Fibroblast of lung (primary cell): ENCODE measurements at places on chromosomes 5 and 9. TPM values are rescaled to one million over a fixed set of nuclear protein-coding genes. Genes with fewer than 3 reads are reported as not detected.
A peak's percentile ranks its signal among the peaks of the same experiment; 100 is the strongest.

Gene OTP
- not detected in 2 replicates for total RNA-seq

Gene EHMT1
- 34.4 and 48.6 TPM in 2 replicates for total RNA-seq

- DNase-seq: no peak
Observed at GRCh38 chr5:86625148-86625547, 7.4 kb downstream of the COX7C start.

GRCh38 chr9:137077010-137077747 lies at the start of gene UAP1L1:
TSS of gene UAP1L1 (plus strand) at chr9:137077517. CDS start at chr9:137077533, 16 bp downstream.
- peak; percentile 57 for DNase-seq

DNA sequence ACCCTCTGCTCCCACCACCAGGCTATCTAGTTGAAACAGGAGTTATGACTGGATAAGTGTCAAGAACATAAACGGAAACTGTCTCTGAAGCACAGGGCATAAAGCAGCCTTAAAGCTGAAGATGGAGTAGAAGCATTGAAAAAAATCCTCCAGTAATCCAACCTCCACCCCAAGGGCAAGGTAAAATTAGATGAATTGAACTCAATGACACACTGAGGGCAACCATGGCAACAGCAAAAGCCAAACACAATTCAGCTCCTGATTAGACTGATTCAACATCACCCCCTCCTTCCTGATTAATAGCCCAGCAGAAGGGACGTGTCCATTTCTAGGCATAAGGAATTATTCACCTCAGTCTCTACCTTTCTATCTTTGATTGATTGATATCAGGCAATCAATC lies 183.2 kb upstream of the MAP3K1 start:
- no peak for DNase-seq

DNA sequence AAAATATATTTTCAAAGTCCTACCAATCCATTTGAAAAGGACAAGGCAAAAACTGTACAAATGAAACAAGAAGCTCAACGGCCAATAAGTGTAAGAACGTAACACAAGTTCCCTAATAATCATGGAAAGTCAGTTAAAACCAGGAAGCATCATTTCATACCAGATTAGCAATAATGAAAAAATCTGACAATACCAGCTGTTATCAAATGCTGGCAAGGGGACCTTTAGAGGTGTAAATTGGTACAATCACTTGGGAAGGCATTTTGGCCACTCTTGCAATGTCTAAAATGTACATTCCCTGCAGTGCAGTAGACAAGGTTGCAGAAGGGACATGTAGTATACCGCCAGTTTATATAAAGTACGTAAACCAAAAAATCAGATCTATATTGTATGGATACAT lies 10.1 kb upstream of the SEMA5A start:
- DNase-seq: no peak

GRCh38 chr9:130902204-130903185 lies 5.9 kb upstream of the QRFP start:
- DNase-seq: no peak

- DNase-seq: peak; percentile 85
Observed at GRCh38 chr5:95178046-95178651, 106.7 kb downstream of the MCTP1 start.

Gene SPATA31A3
- not detected in 2 replicates for total RNA-seq

- DNase-seq: no peak
Observed at GRCh38 chr9:130634191-130634768, 30.1 kb upstream of the PRDM12 start.

DNA sequence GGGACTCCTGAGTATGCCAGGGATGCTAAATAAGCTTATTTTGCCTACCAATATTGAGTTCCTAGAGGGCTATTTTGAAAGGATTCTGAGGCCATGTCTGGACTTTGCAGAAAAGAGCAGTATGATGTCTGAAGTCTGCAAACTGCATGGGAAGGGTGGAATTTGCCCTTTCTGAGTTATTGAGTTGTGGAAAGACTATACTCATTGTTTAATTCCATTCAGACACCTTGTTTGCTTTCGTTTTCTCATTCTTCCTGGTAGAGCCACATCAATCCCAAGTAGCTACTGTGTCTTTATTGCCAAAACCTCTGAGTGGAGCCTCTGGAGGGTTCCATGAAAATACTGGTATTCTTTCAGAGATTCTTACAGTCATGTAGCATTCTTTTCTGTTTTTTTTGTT lies 50.9 kb upstream of the PPP1R2B start:
- no peak for DNase-seq

DNA sequence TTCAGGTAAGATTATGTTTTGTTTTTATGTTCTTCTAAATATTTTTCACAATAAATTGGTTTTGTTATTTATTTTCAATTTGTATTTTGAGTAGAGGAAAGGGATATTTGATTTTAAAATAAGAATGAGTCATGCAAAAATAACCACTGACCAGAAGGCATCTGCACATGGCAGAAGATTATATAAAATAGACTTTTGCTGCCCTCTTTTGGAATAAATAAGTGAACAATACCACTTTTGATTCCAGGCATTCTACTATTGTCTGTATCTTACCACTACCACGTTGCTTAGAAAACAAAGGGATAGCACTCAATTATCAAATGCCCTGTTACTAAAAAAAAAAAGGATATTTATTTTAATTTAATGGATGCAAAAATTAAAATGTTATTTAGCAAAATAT lies 227.3 kb upstream of the ITGA1 start:
- no peak for DNase-seq

Gene ESM1
- 1.5 and 1.8 TPM in 2 replicates for total RNA-seq

DNA sequence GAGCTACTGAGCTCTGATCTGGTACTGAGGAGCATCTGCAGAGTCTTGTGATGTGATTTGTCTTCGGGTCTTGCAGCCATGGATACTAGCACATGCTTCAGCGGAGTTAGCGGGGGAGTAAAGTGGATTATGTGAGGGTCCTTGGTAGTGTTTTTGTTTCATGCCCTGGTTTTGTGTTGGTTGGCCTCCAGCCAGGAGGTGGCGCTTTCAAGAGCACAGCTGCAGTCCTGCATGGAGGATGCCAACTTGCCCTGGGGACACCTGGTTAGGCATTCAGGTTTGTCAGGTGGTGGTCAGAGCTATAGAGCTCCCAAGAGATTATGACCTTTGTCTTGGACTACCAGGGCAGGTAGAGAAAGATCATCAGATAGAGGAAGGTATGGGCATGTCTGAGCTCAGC lies 185.8 kb upstream of the CDH6 start:
- no peak for DNase-seq

Gene OLFM1
- total RNA-seq: 2.0 and 2.3 TPM in 2 replicates

DNA sequence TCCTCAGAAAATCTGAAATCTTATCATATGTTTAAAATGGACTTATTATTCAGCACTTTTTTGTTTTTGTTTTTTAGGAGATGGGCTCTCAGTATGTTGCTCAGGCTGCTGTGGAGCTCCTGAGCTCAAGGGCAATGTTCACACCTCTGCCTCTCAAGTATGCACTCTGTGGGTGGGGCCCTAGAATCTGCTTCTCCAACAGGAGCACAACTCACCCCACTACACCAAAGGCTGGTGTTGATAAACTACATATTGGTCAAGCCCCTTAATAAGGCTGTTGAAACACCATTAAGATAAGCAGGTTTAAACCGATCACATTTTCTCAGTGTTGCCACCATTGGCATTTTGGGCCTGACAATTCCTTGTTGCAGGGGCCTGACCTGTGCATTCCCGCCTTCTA lies 131.6 kb downstream of the FANCC start:
- no peak for DNase-seq

Gene TRIO
- total RNA-seq: 139 and 281 TPM in 2 replicates

DNA sequence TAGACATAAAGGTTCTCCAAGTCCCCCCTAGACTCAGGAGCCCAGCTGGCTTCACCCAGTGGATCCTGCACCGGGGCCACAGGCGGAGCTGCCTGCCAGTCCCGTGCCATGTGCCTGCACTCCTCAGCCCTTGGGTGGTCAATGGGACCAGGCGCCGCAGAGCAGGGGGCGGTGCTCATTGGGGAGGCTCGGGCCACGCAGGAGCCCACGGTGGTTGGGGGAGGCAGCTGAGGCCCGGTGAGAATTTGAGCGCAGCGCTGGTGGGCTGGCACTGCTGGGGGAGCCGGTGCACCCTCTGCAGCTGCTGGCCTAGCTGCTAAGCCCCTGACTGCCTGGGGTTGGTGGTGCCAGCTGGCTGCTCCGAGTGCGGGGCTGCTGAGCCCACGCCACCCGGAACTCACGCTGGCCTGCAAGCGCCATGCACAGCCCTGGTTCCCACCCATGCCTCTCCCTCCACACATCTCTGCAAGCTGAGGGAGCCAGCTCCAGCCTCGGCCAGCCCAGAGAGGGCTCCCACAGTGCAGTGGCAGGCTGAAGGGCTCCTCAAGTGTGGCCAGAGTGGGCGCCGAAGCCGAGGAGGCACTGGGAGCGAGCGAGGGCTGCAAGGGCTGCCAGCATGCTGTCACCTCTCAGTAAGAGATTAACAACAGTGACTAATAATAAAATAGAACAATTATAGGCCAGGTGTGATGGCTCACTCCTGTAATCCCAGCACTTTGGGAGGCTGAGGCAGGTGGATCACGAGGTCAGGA lies 65.9 kb downstream of the SPATA31D1 start:
- no peak for DNase-seq

Gene FRRS1L
- total RNA-seq: 0.17 and 0.26 TPM in 2 replicates

Gene GLRA1
- not detected in 2 replicates for total RNA-seq

DNA sequence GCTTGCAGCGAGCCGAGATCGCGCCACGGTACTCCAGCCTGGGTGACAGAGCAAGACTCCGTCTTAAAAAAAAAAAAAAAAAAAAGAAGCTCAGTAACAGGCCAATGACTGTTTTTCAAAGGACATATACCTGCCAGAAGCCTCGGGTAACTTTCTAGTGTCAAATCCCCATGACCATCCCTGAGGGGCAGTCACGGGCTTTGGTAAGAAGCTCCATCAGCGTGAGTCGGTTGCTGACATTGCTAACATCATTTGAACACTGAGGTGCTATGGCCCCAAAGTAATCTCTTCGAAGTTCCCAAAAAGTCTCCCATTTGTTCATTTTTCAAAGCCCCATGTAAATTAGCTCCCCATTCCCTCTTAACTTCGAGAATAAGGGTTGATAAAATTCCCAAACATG lies 11.6 kb downstream of the NAIP start:
- no peak for DNase-seq

GRCh38 chr5:142289708-142290576 lies 34.9 kb downstream of the SPRY4 start:
- no peak for DNase-seq

- peak; percentile 72 for DNase-seq
Observed at GRCh38 chr9:131178382-131178781, 53.0 kb downstream of the NUP214 start.

DNA sequence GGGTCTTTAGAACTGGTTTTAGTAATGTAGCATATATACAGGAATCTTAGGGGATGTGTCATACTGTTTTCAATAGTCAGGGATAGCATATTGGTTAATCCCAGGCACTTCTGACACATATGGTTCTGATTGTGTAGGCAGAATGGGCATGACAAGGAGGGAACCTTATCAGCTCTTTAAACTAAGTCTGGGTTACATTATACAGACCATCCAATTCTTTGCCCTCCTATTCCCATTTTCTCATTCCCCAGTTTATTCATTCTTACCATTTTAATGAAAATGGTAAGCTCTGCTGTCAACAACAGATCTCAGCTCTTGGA lies 85.1 kb downstream of the NDUFAF2 start:
- peak; percentile 48 for DNase-seq

DNA sequence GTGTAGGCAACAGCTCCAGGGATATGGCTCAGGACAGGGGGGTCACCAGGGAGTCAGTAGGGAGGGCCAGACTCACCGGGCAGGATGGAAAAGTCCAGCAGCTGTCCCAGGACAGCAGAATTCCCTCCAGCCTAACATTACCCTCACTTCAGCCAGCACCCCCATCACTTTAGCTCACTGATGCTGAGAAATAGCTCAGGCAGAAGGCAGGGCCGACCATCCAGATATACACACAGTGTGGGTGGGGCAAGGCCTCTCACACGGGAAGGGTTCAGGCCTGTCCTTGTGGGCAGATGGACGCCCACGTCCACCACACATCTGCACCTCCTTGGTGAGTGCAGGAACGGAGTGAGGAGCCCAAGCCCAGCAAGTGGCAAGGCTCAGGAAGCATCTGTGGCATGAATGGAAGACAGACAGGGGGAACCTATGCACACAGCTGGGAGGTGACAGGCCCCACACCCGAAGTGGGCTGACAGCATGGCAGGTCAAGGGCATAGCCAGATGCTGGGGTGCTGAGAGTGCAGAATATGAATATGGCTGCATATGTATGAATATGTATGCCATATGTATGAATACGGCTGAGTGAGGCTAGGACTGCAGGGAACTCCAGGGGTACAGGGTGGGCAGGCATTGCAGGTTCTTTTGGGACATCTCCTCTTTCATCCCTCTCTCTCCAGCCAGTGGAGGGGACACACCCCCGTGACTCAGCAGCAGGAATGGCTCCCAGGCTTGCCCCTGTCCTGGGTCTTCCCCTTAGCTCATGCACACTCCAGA lies 17.0 kb downstream of the BICD2 start:
- DNase-seq: no peak

GRCh38 chr5:39262981-39263380 lies 43.6 kb upstream of the FYB1 start:
- DNase-seq: no peak

Gene CDC20B
- total RNA-seq: under 0.01 TPM in 1 of 2 replicates, not detected in the other

Gene RANBP17
- 3.5 and 10.0 TPM in 2 replicates for total RNA-seq

DNA sequence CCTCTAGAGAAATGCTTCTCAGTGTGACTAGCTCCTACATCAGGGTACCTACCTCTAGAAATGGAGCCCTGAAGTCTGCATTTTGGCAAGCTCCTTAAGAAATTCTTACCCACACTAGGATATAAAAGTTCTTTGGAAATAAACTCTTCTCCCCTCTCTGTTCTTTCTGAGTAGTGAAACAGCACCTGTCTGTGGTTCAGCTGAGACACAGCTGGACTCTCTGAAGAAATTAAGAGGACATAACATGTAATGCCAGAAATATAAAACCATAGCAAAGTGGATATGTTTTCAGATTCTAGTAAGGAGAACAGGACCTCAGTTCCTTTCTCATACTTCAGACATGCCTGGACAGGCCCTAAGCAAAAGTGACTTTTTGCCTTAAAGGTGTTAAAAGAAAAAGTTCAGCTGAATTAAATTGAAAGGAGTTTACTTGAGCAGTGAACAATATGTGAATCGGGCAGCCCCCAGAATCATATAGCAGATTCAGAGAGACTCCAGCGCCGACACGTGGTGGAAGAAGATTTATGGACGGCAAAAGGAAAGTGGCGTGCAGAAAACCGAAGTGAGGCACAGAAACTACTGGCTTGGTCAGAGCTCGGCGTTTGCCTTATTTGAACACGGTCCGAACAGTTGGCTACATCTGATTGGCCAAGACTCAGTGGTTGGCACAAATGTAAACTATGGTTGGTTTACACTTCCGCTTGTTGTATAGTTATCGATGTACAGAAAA lies 64.5 kb downstream of the PRKACG start:
- no peak for DNase-seq

DNA sequence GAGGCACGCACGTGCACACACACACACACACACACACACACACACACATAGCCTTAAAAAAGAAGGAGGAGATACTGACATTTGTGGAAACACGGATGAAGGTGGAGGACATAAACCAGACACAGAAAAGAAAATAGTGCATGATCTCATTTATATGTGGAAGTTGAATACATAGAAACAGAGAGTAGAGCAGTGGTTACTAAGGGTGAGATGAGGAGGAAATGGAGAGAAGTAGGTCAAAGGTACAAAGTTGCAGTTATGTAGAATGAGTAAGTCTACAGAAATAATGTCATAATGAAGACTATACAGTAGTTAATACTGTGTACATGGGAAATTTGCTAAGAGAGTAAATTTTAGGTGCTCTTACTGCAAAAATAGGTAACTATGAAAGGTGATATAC lies 412.2 kb upstream of the CDH9 start:
- DNase-seq: no peak
